ENCODE measurements at places on chromosomes 6 and 20.

- no peak for DNase-seq
Measured at GRCh38 chr6:141199074-141199473, 933.7 kb upstream of the GJE1 start.

- DNase-seq, result peak; percentile 50
Measured at GRCh38 chr6:5763871-5764270, 242.9 kb downstream of the NRN1 start.

DNA sequence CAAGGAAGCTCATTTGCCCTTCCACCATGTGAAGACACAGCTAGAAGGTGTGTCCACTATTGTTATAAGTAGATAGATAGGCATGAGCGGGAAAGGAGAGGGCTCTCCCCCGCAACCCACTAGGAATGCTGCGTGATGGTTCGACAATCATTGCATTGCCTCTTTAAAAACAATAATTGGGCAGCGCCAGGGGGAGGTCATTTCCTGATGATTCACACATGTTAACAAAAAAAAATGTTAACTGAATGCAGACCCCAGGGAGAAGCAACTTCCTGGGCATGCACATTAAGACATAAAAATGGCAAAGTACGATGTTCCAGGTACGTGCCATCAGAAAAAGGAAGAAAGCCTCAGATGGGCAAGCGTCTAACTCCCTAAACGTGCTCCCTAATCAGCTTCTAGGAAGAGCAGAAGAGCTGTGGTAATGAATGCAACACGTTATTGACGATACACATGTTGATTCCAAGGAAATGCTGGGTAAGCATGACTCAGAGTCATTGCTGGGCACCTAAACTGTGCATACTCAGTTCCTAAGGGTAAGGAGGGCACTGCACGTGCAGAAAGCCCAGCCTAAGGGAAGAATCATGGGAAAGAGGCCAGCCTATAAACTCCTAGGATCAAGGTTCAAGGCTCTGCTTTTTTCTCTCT is 113.7 kb downstream of the FAM217A start:
- DNase-seq, result no peak

DNA sequence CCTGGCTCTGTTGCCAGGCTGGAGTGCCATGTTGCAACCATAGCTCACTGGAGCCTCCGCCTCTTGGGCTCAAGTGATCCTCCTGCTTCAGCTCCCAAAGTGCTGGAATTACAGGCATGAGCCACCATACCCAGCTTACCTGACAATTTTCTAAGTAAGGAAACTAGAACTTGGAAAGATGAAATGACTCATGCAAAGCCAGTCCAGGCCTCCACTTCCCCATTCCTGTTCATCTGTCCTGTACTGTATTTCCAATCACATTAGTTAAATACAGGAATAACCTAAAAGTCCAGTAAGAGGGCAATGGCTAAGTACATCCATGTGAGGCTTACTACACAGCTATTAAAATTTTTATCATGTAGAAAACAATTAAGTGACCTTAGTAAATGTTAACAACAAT is 8.3 kb upstream of the ADGB start:
- no peak for DNase-seq

DNA sequence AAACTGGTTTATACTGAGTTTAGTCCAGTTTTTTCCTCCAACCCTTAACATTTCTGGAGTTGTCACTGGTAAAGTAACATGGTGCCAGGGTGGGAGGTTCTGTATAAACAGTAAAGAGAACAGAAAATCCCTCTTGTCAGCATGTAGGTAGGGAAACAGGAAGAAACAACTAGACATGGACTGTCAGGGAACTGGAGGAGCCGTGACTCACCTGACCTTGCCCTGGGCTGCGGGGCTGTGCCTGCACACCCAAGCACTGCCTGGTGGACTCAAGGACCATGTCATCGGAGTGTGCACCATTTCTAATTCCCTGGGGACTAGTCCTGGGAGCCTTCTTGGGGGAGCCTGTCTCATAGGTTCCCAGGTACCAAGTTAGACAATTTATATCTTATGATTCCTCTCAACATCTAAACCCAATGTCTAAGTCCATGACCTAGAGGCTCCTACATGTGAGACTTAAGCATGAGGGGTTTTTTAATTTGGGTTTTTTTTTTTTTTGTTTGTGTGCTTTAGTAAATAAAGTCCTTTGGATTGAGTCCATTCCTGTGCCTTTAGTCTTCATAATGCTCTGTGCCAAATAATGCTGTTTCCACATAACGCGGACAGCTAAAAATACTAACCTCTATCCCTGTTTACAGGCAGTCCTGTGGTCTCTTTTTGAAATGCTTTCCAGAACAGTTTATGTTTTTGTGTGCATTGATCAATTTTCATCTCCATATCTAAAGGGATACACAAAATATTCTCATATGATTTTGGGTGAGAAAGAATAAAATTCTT is 136.9 kb upstream of the SUPT3H start:
- DNase-seq, result no peak

GRCh38 chr20:19874040-19874727 is 116.1 kb downstream of the RIN2 start:
- no peak for DNase-seq

- no peak for DNase-seq
Measured at GRCh38 chr20:11929947-11930346, 12.3 kb downstream of the BTBD3 start.

GRCh38 chr6:144471986-144472385 is 186.9 kb downstream of the UTRN start:
- no peak for DNase-seq

DNA sequence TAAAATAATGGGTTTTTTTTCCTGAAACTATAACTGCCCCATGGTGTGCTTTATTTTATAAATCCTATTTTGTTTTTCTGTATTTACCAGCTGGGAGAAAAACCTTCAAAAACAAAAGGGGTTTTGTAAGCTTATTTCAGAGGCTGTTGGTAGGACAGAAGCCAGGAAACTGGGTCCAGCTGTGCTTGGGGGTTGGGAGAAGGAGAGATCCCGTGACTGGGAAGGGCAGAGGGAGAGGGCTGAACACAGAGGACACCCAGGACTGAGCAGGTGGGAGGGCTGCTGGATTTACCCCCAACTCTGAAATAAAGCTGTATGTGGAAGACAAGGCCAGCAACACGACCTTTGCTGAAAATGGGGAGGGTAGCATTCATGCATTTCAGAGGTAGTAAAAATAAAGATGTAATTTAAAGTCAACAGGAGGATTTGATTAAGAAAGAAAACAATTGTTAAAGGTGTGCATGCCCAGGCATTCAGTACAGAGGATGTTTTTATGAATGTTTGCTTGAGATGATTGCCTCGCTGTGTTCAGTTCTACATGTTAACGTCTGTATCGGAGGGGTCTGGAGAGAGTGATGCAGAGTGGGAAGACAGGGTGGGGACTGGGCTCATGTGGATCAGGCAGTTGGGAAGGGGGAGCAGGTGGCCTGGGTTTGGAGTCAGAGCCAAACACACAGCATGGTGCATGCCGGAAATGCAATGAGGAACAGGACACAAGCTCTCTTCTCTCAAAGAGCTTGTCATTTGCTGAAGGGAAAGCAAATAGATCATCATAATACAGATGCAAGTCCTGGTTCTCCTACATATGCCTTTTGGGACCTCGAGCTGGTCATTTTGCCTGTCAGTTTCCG is 21.4 kb downstream of the ARFGEF3 start:
- DNase-seq, result no peak

DNA sequence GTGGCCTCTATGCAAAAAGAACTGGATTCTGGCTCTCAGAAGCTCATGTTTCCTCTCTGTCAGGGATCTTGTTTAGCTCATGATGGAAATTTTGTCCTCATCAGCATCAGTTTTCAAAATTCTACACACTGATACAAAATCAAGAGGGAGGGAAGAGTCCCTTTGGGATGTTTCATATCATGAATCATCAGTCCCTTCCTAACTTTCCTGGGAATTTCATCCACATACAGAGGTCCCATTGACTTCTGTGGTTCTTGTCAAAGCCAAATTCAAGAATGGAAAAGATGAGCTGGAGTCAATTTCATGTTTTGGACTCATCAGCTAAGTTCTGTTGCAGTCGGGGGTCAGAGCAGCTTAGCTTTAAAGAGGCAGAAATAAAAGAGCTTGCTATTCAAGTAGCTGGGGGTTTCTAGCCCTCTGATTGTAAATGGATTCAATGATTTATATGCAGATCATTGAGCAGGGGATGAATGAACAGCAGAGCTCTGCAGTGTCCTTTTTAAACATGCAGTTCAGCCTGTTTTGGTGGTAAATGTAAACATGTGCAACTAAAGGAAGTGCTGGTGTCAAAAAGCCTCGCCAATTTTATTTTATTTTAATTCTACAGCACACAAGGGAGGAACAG is 21.3 kb upstream of the TMEM14A start:
- DNase-seq, result no peak

DNA sequence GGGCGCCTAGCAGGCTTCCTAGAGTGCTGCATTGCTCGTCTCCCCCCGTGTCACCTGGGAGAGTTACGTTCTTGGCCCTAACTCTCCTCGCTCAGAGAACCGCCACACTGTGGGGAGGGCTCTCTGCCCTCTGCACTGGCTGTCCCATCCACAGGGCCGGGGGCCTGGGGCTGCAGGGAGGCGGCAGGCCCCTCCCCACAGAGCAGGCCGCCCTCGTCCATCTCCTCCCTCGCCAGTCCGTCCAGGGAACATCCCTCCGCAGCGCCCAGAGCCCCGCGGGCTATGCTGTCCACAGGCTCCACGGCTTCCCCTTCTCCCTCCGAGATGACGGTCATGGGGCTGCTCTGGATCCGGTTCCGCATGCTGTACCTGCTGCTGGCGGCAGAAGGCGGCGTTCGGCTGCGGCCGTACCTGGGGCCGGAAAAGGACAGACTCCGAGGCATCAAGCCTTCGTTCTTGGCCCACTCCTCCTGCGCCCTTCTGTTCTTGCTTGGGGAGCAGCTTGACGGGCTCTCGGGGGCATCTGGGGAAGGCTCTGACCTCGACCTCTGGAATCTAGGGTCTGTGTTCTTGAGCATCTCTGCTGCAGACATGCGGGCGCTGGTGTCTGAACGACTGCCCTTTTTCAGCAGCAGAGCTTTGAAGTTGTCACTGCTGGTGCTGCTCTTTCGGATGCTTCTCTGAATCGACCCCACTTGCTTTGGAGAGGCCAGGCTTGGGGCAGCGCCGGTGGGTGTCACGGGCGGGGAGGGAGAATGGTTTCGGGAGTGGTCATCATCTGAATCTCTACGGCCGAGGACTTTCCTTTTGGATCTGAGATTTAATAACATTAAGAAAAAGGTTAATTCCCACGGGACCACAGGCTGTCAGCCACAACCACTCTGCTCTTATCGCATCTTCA is 20.2 kb downstream of the HEBP2 start:
- no peak for DNase-seq

DNA sequence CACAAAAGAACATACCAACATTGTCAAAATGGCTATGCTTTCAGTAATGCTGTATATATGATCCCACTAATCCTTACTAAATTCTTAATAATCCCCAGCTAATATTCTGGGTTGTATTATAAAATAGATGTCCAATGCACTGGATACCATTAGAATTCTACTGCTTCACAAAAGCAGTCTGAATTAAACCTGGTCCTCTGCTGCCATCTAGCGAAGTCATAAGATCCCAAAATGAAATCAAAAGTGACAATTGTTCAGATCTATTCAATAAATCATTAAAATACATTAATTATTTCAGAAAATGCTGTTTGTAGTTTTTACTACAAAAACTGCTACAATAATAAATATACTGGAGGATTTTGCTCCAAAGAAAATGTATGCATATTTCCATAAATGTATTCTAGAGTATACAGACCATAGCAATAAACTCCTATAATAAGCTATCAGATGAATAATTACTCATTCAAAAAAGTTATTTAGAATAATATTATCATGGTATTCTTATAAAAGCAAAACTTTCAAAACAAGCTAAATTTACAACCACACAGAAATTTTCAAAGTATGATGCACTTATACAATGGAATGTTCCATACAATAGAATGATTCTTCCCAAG is 92.6 kb downstream of the RNGTT start:
- peak; percentile 16 for DNase-seq

DNA sequence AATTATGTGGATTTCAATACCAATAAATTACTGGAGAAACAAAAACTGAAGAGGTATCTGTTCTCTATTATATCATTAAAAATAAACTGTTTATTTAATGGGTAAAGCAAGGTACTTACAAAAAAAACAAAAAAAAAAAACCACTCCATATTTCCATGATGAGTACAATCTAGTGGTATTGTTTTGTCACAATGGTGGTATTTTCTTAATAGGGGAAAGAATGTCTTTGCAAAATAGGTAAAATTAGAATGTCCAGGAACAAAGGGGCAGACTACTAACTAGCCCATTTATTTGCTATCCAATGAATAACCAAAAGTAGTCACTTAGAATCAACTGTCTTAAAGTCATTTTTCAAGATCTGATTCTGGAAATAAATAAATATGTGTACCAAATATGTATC is 92.0 kb downstream of the ARHGAP18 start:
- no peak for DNase-seq

Measured in GM13976 (cell line).